ENCODE measurements at places on chromosomes 3 and 15. TPM values are rescaled to one million over a fixed set of nuclear protein-coding genes. Genes with fewer than 3 reads are reported as not detected.

DNA sequence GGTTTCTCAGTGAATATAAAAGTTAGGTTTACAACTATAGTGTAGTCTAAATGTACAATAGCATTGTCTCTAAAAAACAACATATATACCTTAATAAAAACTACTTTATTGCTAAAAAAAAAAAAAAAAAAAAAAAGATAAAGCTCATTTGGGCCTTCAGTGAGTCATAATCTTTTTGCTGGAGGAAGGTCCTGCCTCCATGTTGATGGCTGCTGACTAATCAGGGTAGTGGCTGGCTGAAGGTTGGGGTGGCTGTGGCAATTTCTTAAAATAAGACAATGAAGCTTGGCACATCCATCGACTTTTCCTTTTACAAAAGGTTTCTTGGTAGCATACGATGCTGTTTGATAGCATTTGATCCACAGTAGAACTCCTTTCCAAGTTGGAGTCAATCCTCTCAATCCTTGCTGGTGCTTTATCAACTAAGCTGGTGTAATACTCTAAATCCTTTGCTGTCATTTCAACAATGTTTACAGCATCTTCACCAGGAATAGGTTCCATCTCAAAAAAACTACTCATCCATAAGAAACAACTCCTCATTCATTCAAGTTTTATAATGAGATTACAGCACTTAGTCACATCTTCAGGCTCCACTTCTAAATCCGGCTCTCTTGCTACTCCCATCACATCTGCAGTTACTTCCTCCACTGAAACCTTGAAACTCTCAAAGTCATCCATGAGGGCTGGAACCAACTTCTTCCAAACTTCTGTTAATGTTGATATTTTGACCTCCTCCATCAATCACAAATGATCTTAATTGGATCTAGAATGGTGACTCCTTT is 13.3 kb downstream of the ZNF280D start:
- DNase-seq = no peak

- no peak for DNase-seq
Observed at GRCh38 chr15:58115692-58116091, 22.5 kb upstream of the AQP9 start.

Gene ETV5
- total RNA-seq = 0.50 TPM

DNA sequence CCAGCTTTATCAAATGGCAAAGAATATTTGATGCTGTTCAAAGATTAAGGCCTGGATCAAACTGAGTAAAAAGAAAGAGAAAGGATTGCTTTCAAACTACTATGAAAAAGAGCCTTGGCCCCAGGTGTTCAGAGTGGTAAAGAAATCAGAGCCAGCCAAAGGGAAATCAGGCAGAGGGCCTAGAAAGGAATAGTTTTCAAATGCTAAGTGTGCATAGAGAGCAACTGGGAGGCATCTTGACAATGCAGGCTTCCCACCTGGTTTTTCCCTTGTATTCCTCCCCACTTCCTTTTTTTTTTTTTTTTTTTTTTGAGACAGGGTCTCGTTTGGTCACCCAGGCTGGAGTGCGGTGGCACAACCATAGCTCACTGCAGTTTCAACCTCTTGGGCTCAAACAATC is 340.2 kb upstream of the ADAMTS9 start:
- DNase-seq = no peak

Gene PLIN1
- total RNA-seq = not detected

Gene IFRD2
- 66.0 TPM for total RNA-seq

- DNase-seq = no peak
Observed at GRCh38 chr3:195268576-195269309, 2.2 kb downstream of the XXYLT1 start.

- DNase-seq = peak; percentile 37
Observed at GRCh38 chr3:129829640-129830039, 63.9 kb downstream of the TMCC1 start.

GRCh38 chr3:22565393-22565792 is 637.7 kb upstream of the UBE2E2 start:
- no peak for DNase-seq

GRCh38 chr15:65796610-65797078 is 4.6 kb upstream of the DENND4A start:
- DNase-seq = no peak

GRCh38 chr15:31328428-31328968 is 1.9 kb downstream of the KLF13 start:
- peak; percentile 72 for DNase-seq

- DNase-seq = no peak
Observed at GRCh38 chr3:115666920-115667737, 43.8 kb downstream of the GAP43 start.

Gene THUMPD3
- total RNA-seq = 48.0 TPM

Gene IQCH
- 0.77 TPM for total RNA-seq

Gene STAB1
- 0.15 TPM for total RNA-seq

DNA sequence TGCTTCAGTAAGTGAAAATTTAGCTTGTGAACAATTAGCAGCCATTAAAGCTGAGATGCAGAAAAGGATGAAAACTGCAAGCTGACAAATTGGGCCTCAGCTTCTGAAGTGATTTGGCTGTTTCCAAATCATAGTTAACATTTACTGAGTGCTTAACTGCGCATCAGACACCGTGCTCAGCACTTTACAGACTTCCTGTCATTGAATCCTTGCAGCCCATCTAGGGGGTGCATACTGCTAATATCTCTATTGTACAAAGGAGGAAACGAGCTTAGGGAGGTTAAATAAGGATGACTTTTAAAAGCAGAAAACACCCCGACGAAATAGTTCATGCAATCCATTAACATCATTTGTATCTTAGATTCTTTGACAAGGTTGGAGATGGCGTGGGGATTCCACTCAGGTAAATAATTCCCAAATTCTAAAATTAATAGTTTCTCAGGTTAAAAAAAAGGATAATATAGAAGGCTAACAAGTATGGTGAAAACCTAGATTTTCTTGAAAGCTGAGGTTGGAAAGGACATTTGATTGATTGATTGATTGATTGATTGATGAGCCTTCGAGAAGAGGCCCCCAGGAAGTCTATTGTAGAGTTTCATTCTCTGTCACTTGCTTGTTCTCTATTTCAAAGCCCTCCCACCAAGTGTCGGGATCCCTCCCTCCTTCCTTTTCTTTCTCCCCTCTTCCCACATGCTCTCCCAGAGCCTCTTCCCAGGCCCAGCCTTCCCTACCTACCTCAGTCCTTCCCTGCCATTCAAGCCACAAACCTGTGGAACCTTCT is 23.5 kb upstream of the EPHB3 start:
- DNase-seq = no peak

- no peak for DNase-seq
Observed at GRCh38 chr3:44803298-44803697, 41.7 kb downstream of the KIF15 start.

Gene GPR62
- total RNA-seq = not detected

- no peak for DNase-seq
Observed at GRCh38 chr15:52329150-52329549, 33.5 kb upstream of the MYO5C start.

Gene CPN2
- not detected for total RNA-seq

DNA sequence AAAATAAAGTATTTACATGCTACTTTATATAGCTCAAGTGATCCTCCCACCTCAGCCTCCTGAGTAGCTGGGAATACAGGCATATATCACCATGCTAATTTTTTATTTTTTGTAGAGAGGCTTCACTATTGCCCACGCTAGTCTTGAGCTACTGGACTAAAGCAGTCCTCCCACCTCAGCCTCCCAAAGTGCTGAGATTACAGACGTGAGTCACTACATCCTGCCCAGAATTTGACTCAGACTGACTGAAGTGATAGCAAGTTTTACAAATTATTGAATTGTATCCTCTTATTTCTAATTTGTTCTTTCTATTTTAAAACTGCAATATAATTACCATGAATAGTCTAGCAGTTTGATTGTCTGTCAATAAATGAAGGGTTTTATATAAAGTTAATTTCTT is 210.3 kb upstream of the CGNL1 start:
- DNase-seq = no peak

GRCh38 chr15:74208901-74209559 is 6.4 kb upstream of the STRA6 start:
- no peak for DNase-seq

Gene ATOSA
- 39.5 TPM for total RNA-seq

Gene MYO5C
- 2.4 TPM for total RNA-seq

Gene NR2E3
- total RNA-seq = not detected

DNA sequence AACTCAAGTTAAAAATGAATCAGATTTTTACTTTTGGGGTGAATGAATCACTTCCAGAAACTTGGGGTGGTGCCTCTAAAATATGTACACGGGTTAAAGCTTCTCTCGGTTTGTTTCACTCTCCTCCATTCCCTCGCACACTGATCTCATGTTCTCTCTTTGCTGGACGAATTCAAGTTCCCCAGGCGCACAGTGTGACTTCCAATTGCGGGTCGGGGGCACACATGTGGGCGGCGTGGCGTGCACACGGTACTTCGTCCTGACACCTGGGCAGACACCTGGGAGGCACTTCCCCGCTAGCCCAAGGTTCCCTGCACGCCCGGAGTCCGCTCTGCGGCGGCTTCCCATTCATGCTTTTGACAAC is 692 bp downstream of the SCAANT1 start:
- no peak for DNase-seq

DNA sequence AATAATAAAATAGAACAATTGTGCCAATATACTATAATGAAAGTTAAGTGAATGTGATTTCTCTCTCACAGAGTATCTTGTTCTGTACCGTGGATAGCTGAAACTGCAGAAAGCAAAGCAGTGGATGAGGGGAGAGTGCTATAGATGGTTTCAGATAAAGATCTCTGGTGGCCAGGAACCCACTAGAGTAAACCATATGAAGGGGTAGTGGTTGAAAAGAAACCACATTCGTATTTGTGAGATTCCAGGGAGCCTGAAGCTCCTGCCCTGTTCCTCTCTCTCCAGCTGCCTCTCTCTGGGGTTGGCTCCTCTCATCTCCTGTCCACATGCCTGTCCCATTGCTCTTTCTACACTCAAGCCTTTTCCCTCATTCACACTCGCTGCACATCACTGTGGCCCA is 8.9 kb downstream of the ABHD17C start:
- no peak for DNase-seq

DNA sequence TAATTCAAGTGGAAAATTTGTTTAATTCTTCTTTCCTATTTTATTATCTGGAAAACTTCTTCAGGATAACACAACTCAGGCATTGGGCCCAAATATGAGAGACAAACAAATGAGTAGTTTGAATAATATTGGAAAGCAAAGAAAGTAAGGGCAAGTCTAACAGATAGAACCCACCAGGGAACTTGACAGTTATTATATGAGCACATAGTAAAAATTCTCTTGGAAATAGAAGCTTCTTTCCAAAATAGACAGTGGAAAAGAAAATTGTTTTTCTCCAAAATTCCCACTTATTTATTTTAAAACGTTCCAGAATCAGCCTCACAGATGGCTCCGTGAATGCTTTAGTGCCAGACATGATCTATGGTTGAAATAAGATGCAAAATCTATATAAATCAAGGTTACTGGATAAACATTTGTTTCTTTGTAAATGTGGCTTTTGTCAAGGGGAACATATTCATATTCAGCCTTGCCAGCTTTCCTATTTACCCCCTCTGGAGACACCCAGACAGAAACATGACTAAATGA is 23.9 kb downstream of the LDHAL6B start:
- no peak for DNase-seq

DNA sequence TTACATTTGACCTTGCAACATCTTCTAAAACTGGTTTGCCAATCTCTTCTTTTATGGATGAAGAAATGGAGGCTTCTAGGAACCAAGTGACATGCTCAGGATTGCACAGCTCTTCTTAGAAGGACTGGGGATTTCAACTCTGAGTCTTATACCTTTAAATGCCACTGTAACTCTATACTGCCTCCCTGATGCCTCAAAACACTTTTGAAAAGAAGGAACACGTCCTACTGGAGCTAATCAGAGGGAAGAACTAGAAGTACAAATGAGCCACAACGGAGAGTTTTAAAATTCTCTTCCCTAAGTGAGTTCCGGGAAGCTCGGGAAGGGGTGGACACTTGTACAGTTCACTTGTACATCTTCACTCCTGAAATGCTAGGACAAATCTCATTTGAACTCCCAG is 949 bp upstream of the MITF start:
- DNase-seq = no peak

Gene BCHE
- total RNA-seq = not detected

DNA sequence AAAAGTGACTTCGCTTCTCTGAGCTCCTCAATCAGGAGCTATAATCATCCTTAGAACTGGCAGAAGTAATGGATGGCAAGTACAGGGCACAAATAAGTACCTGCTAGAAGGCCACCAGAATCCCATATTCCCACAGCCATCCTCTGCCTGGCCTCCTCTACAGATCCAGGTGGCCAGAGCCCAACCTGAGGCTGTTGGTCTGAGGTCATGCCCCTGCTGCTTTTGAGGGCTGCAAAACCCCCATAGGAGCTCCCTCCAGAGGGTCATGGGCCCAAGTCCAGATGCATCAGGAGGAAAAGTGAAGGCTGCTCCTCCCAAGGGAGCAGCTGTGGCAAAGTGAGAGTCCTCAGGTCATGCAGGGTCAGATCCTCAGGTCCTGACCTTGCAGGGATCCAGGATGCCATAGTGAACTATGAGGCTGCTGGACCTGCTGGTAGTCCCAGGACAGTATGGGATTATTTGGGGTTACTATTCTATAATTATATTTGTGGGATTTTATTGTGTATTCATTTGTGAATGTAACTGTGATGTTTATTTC is 3.0 kb upstream of the PLCD1 start:
- no peak for DNase-seq

Gene TOP2B
- 122 TPM for total RNA-seq

Gene ECE2
- total RNA-seq = not detected

- DNase-seq = no peak
Observed at GRCh38 chr3:11551036-11551435, 92.7 kb downstream of the VGLL4 start.

Gene RAB6B
- not detected for total RNA-seq

Gene SPCS1
- total RNA-seq = 102 TPM

Gene UPK1B
- not detected for total RNA-seq

Gene PIGX
- 45.4 TPM for total RNA-seq

DNA sequence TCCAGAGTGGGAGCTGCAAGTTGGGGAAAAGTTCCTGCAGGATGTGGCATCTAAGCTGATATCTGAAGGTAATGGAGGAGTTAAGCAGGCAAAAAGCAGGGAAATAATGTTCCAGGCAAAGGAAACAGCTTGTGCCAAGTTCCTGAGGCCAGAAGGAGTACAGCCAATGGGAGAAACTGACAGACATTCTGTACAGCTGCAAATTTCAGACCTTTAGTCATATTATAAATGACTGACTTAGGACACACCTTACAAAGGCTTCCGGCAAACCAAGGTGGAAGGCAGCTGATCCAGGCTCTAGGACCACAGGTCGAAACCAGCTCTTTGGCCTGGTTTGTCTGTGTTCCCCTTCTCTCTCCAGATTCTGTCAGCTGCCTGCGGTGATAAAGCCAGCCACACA is 9.3 kb downstream of the WWTR1 start:
- DNase-seq = no peak

DNA sequence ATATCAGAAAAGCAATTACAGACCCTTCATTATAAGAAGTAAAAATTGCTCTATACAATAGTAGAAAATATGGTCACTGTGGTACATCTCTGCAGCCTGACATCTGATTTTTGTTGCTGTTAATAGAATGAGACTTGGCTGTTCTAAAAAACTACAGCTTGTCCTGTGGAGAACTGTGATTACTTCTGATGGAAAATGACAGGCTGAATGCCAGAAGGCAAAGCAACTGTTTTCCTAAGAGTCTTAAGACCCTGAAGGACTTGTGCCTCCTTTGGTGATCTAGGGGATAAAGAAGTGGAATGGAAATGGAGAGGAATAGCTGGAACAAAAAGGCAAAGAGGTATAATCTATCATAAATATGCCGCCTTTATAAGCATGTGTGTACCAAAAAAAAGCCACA is 314.8 kb downstream of the BCHE start:
- DNase-seq = no peak

GRCh38 chr3:123444023-123444422 is 4.9 kb downstream of the ADCY5 start:
- no peak for DNase-seq

GRCh38 chr3:38843898-38844297 is 27.9 kb upstream of the SCN10A start:
- no peak for DNase-seq
